NCI-H2081 (cell line): ENCODE measurements at places on chromosomes 4 and X.

DNA sequence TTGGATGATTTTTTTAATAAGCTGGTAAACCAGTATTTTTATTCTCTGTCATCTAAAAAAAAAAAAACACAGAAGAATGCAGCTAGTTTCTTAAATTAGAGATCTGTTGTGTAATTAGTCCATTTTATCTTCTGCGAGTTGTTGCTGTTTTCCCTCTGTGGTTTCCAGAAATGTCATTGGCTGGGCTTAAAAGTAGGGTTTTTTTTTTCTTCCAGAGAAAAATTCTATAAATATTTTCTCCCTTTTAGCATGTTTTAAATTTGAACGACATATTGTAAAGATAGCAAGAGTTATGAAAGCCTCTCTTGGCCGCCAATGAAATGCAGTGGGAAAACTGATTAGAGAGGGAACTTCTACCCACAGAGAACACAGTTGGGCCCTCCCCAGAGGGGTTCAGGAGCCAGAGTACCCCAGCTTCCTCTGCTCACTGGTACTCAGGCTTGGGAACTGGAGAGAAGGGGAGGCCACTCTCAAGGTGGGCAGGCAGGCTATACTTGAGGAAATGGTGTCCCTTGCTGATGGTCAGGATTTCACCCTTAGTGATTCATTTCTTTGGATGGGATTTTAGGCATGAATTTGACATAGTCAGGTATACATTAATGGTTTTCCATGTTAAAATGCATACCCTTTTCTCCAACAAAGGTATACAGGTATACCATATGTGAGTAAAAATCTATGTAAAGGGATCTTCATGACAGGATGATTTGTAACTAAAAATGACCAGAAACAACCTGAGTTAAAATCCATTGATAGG is 166.1 kb downstream of the BCOR start:
- no peak for DNase-seq

GRCh38 chrX:52988985-52989917 is 30.9 kb upstream of the FAM156A start:
- DNase-seq: no peak

GRCh38 chr4:180811556-180811955 is 1431.6 kb upstream of the TENM3 start:
- DNase-seq: no peak

DNA sequence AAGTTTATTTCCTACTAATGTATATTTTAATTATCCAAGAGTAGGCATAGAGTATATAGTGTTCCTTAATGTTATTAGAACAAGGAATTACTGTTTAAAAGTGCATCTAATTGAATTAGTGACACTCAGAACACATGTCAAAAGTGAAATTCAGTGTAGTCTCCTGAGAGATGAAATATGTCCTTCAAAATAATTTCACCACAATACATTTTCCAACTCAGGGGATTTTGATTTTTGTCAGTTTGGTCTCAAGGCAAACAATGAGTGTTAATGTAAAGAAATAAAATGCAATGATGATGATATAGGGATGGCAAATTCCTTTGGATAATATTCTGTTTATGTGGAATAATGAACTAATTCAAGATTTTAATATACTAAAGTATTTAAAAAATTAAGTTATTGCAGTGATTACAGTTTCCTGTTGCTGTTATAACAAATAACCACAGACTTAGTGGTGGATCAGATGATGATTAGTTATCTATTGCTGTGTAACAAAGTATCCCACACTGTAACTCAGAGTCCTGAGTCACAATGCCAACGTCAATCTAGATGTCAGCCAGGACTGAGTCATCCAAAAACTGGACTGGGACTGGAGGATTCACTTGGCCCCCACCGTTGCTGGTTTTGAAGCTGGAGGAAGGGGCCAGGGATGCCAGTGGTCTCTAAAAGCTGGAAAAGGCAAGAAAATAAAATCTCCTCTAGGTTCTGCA is 148.0 kb upstream of the SLC7A11 start:
- DNase-seq: no peak

- DNase-seq: no peak
Measured at GRCh38 chr4:175422331-175422730, 389.7 kb downstream of the GPM6A start.

GRCh38 chrX:13028871-13029636 is 15.4 kb downstream of the FAM9C start:
- DNase-seq: no peak

DNA sequence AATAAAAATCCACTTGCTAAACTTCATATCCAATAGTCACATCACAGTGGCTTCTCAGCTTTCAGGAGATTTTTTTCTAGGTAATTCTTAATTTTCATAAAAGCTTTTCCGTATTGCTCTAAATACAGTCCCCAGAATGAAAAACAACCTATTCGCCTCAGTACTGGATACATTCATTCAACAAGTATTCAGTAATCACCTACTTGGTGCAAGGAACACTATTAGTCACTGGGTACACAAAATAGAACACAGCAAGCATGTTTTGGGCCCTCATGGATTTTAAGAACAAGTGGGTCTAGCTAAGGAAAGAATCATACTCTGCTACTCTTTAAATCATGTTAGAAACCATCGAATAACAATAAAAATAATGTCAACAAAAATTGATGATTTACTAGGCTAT is 2.8 kb upstream of the BEX3 start:
- DNase-seq: no peak

DNA sequence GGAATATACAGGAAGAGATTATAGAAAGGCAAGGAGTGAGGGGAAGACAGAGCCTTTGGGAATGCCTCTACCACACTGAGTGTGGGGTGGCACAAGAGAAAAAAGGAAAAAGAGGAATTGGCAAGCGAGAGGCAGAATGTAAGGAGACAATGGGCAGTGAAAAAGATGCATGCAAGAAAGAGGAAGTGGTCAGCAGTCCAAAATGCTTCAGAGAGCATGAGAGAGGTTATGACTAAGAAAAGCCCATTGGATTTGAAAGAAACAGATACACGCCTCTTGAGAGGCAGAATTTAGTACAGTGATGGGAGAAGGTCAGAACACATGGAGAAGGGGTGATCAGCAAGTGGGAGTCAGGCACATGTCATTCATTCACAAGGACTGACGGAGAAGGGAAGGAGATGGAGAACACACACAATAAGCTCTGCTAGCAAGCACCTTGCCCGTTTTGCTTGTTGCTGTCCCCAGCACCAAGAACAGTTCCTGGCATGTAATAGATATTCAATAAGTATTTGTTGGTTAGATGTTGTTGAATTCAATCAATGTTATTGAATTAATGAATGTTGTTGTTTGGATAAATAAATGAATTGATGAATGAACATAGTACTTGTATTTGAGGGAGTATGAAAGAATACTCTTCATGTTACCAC is 6.3 kb downstream of the DCHS2 start:
- DNase-seq: no peak

GRCh38 chr4:177016541-177017141 is 223.9 kb upstream of the VEGFC start:
- DNase-seq: no peak

DNA sequence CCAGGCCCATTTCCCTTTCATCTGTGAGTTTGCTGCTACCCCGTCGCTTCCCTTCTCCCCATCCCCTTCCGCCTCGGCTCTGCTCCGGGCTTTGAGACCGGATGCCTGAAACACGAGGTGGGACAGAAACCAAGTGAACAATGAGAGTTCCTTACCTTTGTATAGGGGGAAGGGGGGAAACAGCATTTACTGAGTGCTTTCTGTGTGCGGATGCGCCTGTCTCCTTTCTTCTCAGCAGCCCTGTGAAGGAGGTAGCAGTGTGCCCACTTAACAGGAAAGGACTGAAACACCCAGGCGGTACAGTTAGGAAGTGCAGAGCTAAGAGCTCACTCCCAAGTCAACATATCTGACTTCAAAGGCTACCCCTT is 43.2 kb upstream of the TMSB15B start:
- peak; percentile 73 for DNase-seq

DNA sequence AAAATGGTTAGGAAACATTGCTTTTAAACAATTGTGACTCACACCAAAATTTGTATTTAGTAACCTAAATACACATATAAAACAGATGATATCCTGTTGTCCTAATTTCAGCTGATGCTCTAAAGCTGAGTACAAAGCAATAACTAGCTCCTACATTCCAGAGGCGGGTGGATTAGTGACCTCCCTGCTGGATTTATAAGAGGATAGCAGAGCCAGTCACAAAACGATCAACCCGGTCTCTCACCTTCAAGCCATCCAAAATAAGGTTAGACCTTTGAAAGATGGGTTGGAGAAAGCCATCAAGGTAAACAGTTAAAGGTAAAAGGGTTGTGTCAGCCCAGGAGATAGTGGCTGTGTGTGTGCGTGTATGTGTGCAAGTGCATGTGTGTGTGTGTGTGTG is 43.2 kb upstream of the SFRP2 start:
- no peak for DNase-seq

- DNase-seq: no peak
Measured at GRCh38 chr4:156190615-156191014, 236.9 kb upstream of the CTSO start.

- peak; percentile 10 for DNase-seq
Measured at GRCh38 chrX:39894683-39895082, 203.1 kb downstream of the BCOR start.

DNA sequence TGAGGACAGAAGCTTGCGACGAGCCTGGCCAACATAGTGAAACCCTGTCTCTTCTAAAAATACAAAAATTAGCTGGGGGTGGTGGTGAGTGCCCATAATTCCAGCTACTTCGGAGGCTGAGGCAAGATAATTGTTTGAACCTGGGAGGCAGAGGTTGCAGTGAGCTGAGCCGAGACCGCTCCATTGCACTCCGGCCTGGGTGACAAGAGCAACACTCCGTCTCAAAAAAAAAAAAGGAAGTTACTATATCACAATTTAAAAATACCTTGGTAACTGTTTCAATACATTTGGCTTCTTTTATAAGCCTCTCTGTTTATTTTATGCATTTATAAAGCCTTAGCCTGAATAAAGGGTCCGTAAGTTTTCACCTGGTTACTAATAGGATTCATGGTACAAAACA is 46.6 kb upstream of the CHRNA9 start:
- DNase-seq: no peak

GRCh38 chr4:112114452-112114851 is 30.8 kb upstream of the FAM241A start:
- no peak for DNase-seq

DNA sequence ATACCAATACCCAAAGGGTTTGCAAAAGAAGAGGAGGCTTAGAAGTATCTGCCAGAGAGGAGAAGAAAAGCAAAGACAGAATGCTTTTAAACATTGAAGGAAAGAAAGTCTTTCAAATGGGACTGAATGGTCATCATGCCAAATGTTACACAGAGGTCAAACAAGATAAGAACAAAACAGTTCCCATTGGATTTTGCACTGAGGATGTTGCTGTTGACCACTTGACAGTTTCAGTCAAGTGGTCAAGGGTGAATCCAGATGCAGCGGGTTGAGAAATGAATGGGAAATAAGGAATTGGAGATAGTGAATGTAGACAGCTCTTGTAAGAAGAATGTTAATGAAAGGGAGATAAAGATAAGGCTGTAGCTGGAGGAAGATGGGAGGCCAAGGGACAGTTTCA is 64.8 kb upstream of the FGG start:
- DNase-seq: no peak

DNA sequence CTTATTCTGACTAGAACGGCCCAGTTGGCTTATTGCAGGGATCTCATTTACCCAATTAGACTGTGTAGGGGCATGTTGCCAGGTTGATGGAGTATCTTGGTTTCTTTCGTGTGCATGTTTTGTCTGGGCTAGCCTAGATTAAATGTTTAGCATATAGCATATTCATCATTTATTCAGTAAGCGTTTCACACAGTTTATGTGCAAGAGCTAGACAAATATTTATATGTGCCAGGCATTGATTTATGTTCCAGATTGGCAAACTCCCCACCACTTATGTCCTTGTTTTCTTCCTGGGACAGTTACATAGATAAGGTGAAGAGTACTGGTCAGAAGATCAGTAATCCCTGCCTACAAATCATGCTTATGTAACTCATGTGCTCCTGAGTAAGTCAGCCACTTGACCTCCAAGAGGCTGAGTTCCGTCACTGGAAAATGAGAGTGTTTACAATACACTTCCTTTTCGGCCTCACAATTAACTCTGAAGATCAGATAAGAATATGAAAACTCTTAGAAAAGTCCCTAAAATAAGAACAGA is 57.2 kb downstream of the RUFY3 start:
- DNase-seq: peak; percentile 2

DNA sequence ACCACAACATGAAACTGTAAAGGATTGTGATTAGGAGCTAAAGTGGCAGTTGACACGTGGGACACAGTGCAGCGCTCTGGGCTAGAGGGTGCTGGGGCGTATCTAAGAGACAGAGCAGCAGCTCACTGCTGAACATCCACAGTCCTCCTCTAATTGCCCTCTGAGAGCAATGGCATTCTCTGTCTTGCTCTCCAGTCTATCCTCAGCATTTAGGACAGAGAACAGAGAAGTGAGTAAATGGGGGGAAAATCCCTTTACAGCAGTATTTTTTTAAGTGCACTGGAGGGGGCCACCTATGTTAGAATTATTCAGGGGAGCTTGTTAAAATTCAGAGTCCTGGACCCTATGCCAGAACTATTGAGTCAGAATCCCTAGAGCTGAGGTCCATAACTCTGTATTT is 4.2 kb upstream of the TMEM154 start:
- DNase-seq: no peak

GRCh38 chr4:114015444-114015899 is 36.0 kb upstream of the ARSJ start:
- DNase-seq: peak; percentile 11

- peak; percentile 14 for DNase-seq
Measured at GRCh38 chr4:52870225-52870624, 8.1 kb downstream of the RASL11B start.

DNA sequence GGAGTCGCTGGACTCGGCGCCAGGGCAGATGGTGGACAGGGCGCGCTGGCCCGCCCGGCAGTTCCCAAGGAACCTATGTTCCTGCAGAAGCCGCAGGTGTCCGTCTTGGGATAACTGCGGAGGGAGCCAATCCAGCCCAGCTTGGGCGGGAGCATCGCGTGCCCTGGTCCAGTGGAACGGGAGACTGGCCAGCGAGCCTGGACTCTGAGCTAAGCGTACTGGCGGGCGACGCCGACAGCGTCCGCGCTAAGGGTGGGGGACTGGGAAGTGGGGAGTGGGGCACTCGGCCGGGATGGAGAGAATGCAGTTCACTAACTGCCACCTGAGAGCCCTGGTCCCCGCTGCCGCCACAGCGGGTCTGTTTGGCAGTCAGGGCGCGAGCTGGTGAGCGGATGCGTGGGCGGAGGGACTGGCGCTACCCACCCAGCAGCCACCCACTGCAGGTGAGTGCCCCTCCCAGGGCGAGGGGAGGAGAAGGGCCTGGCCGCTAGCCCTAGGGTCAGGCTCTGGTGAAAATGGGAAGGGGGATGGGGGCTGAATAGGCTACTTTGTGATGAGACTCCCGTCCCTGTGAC is 1.3 kb upstream of the MAMLD1 start:
- no peak for DNase-seq

- DNase-seq: no peak
Measured at GRCh38 chr4:154564311-154564710, 1.5 kb downstream of the FGB start.
